ENCODE measurements at places on chromosomes 12 and 14. TPM values are rescaled to one million over a fixed set of nuclear protein-coding genes. Genes with fewer than 3 reads are reported as not detected.

SMCO3 gene
- total RNA-seq = not detected

TMEM179 gene
- total RNA-seq = 0.30 TPM

ADCY6 gene
- total RNA-seq = 0.07 TPM

KRT86 gene
- total RNA-seq = 0.48 TPM

AQP6 gene
- total RNA-seq = not detected

RNF212B gene
- not detected for total RNA-seq

SLCO1B1 gene
- not detected for total RNA-seq

HOXC12 gene
- not detected for total RNA-seq

ACYP1 gene
- total RNA-seq = 50.1 TPM

LTBR gene
- 0.14 TPM for total RNA-seq

HSPA2 gene
- 3.8 TPM for total RNA-seq

Data from T-helper 2 cell treated with Interferon-gamma antibody and Interleukin-4, amounts not matched to agents 100 ng/mL and 5 ng/mL, for 36 hours (primary cell).